Prostate gland (tissue), 2 donors: ENCODE measurements at places on chromosomes 12 and 14. TPM values are rescaled to one million over a fixed set of nuclear protein-coding genes. Genes with fewer than 3 reads are reported as not detected.

GRCh38 chr12:131424270-131424669, 286.6 kb upstream of the SFSWAP start:
- no peaks in the 10 kb centered on the region for H3K36me3 ChIP-seq
- H3K4me1 ChIP-seq: no peaks in the 10 kb centered on the region
- no peak overlapping the region for H3K4me3 ChIP-seq
- H3K27ac ChIP-seq: no peak overlapping the region
- H3K27me3 ChIP-seq: no peaks in the 10 kb centered on the region

GRCh38 chr12:55246159-55246558, 1.8 kb downstream of the OR6C74 start:
- no peaks in the 10 kb centered on the region for H3K4me1 ChIP-seq
- no peaks in the 10 kb centered on the region for H3K27me3 ChIP-seq
- no peak for DNase-seq
- H3K36me3 ChIP-seq: no peaks in the 10 kb centered on the region
- H3K27ac ChIP-seq: no peak overlapping the region
- H3K4me3 ChIP-seq: no peak overlapping the region

- no peak overlapping the region for H3K27ac ChIP-seq
- H3K27me3 ChIP-seq: no peaks in the 10 kb centered on the region
- no peaks in the 10 kb centered on the region for H3K36me3 ChIP-seq
- DNase-seq: no peak
- H3K4me3 ChIP-seq: no peak overlapping the region
These were observed 30.6 kb downstream of the STK38L start for GRCh38 chr12:27274706-27275105.

DNA sequence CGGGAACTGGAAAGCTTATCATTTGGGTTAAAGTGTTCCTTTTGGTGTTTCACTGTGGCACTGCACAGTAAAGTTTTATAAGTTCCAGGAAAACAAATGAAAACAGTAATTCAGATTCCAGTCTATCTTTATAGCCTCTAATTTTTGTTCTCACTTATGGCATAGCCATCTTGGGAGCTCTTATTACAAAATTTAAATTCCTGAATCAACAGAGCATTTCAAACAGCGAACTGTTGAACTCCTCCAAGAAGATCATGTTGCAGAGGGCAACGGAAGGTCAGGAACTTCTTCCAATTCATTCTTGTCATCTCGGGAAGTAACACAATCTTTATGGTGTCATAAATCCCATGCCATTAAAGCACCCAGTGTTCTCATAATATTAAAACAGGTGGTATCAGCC, 229.1 kb downstream of the KCNC2 start:
- no peak overlapping the region for H3K27ac ChIP-seq
- H3K36me3 ChIP-seq: no peaks in the 10 kb centered on the region
- DNase-seq: peak; percentile 72
- peaks cover 4% of the 10 kb centered on the region for H3K4me1 ChIP-seq
- no peaks in the 10 kb centered on the region for H3K27me3 ChIP-seq

Gene BHLHE41
- total RNA-seq: 31.5 TPM

Gene GRIP1
- 19.5 TPM for total RNA-seq

GRCh38 chr12:124345795-124346194, 50.9 kb downstream of the RFLNA start:
- DNase-seq: no peak
- peaks cover 6% of the 10 kb centered on the region for H3K4me1 ChIP-seq
- no peaks in the 10 kb centered on the region for H3K27me3 ChIP-seq
- peaks cover 31% of the 10 kb centered on the region for H3K36me3 ChIP-seq
- H3K27ac ChIP-seq: no peak overlapping the region

DNA sequence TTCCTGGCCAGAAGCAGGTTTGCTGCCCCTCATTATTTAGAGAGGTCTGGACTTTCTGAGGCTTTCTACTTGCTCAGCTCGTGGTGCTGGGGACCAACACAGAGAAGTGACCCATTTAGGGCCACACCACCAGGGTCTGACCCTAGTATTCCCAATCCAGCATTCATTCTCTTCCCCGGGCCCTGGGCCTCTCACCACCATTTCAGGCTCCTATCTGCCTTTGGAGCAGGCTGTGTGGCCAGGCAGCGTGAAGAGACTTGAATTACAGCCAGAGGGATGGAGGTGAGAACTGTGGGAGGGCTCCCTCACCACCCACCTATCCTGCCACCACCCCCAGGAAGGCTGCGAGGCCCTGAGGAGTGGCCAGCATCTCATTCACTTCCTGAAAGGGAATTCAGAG, 24.6 kb downstream of the FAM222A start:
- H3K27me3 ChIP-seq: no peaks in the 10 kb centered on the region
- no peaks in the 10 kb centered on the region for H3K4me1 ChIP-seq
- DNase-seq: no peak
- no peak overlapping the region for H3K27ac ChIP-seq
- H3K4me3 ChIP-seq: no peak overlapping the region
